ENCODE measurements at places on chromosomes 4 and X.

GRCh38 chr4:113971706-113972360, 7.6 kb downstream of the ARSJ start:
- no peak for DNase-seq

GRCh38 chrX:46208225-46208854, 336.9 kb downstream of the ZNF674 start:
- no peak for DNase-seq

GRCh38 chr4:14339715-14340114, 662.6 kb upstream of the CPEB2 start:
- no peak for DNase-seq

- DNase-seq = no peak
Observed at GRCh38 chr4:534576-535151, 35.7 kb downstream of the PIGG start.

DNA sequence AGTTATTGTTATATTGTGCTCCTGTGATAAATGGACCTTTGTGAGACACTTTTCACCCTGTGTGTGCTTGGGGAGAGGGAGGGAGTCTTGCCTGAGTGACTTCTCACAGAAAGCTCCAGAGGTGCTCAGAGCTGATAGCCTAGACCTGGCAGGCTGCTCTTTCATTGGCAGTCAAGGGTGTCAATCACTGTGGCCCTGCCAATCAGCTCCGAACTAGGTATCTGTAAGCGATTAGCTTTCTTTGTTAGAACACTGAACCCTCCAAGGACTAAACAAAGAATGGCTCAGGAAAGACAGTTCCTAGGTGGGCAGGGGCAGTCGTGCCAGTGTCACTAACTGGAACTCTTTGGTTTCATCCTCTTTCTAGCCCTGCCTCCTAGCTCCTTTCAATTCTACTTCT, 2.7 kb upstream of the NALF2 start:
- DNase-seq = no peak

- no peak for DNase-seq
Observed at GRCh38 chr4:145842224-145842887, 96.3 kb downstream of the ZNF827 start.

DNA sequence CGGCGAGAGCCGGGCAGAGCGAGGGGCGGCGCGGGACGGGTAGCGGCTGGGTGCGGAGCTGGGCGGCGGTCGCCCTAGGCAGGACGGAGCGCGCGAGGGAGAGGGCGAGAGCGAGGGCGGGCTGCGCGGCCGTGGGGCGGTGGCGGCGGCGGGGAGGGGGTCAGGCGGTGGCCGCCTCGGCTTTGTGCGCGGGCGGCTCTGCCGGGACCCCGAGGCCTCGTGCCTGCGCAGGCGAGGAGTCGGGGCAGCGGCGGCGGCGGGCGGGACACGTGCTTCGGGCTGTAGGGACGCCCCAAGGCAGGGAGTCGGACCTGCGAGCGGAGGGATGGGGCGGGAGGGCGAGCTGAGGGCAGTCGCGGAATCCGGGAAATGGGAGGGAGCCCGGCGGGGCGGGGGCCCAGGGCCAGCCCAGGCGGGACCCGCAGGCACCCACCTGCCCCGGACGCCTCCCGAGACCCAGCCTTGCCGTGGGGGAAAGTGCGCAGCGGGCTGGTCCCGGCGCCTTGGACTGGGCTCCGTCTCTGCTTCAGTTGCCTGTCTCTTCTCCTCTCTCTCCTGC, 465 bp downstream of the BMPR1B start:
- DNase-seq = no peak

GRCh38 chr4:149441338-149441737, 374.3 kb downstream of the IQCM start:
- no peak for DNase-seq

DNA sequence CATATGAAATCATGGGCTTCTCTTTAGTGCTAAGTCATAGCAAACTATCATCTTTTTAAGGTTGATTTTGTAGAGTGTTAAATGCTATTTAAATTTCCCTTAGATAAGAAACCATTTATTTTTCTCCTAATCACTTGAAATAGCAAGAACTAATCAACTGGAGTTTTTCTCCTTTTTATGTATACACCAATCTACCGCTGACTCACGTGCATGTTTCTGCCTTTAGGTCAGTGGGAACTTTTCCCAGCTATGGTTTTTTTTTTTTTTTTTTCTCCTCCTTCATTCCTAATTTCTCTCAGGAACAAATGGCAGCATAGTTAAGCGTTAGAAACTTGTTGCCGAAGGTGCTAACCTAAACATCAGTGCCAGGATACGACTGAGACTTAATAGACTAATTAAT, 176.4 kb downstream of the BMPR1B start:
- no peak for DNase-seq

DNA sequence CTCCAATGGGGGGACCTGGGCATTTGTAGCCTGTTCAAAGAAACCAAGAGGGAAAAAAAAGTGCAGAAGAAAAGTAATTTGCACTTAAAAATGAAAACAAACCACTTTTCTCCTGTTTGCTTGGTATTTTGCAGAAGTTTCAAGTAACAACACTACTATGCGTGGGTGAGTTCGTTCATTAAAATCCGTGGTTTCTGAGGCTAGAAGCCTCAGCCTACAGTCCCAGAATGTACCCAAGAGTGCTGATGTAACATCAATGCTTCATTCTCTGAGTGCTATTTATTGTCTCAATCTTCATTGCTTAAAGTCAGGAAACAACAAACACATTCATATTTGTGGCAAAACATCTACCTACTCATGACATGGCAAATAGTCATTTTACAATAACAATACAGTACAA, 29.2 kb downstream of the LGI2 start:
- no peak for DNase-seq

DNA sequence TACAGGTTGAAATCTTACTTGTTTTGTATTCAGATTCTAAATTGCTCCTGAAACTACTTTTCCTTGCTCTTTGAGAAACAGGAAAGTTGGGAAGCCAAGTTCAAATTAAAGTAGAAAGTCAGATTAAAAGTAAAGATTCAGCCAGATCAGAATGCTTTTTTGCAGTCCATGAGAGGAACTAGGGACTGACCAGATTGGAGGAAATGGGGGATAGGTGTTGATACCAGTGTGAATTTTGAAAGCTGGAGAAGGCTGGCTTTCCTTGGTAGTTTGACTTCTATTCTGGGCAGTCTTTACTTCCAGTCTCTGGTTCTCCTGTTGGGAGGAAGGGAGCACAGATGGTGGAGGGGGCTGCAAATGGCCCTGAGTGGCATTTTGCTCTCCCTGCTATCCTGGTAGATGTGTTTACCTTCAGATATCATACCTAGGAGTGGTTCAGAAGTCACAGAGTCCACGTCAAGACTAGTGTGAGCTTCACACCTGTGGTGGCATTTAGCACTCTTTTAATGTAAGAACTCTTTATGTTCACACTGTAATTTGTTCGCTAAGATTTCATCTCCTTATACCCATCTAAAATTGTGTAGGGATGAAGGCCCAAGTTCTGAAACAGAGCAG, 68.8 kb downstream of the FNIP2 start:
- DNase-seq = no peak

- peak; percentile 14 for DNase-seq
Observed at GRCh38 chrX:104343428-104344129, 88.8 kb upstream of the ESX1 start.

DNA sequence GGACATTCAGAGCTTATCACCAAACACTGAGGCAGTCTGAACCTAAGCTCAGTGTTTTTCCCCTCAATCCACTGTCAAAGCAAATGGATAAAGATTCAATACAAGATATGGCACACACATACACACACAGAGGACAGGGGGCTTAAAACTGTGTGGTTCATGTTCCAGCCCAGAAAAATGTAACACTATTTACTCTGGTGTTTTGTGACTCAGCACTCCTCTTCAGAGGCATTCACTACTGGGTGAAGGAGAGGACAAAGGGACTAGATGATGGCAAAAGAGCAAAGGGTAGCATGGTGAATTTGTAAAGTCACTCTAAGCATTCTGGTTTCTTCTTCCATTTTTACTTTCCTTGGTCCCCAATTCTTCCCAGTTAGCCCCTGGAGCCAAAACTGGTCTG, 120.3 kb downstream of the ARHGEF9 start:
- no peak for DNase-seq
